ENCODE measurements at places on chromosomes 5 and 9.

GRCh38 chr5:160436017-160436416, 14.4 kb downstream of the PTTG1 start:
- no peak for DNase-seq

- no peak for DNase-seq
Measured at GRCh38 chr5:90096415-90097081, 313.0 kb downstream of the CETN3 start.

DNA sequence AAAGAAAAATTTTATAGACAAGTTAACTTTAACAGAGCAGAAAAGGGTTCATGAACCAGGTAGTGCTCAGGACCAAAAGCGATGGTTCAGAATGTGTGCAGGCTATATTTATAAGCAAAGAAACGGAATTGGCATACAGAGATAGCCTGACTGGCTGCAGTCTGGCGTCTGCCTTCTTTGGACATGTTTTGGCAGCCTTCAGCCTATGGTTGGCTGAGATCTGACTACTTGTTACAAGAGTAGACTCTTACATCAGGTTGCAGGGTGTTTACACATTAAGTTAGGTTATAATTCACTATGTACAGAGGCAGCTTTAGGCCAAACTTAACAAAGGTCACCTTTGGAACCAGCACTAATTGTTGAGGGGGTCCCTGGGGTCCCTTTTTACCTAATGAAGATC, 7.0 kb downstream of the NOP16 start:
- DNase-seq: no peak

DNA sequence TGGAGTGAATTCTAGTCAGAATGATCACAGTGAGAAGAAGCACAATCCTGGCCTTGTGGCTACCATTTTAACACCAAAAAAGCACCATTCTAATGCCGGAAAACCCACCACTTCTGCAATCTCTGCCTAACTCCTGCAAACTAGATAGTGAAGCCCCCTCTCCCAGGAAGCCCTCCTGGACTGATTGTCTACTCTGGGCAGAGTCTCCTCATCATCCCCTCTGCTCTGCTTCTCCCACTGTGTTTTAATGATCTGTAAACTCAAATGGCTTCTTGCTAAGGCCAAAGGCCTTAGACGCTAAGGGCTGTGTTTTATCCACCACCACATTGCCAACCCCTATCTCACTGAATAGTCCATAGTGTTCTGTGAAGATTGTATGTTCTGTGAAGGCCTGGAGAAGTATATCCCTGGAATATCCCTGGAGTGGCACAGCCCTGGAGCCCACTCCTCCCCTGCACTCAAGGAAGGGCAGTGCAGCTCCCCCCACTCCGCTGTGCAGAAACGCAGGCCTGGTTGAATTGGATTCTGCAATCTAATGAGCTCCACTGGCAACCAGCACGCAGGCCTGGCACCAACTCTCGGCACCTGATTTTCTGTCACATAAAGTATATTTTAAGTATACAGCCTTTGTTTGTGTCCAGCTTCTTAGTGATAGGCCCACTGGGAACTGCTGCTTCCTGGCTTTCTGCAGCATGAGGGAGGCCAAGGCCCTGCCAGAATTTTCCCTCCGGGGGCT, 126.3 kb downstream of the ATPSCKMT start:
- DNase-seq: no peak

- DNase-seq: no peak
Measured at GRCh38 chr5:67291671-67292070, 95.1 kb upstream of the CD180 start.

DNA sequence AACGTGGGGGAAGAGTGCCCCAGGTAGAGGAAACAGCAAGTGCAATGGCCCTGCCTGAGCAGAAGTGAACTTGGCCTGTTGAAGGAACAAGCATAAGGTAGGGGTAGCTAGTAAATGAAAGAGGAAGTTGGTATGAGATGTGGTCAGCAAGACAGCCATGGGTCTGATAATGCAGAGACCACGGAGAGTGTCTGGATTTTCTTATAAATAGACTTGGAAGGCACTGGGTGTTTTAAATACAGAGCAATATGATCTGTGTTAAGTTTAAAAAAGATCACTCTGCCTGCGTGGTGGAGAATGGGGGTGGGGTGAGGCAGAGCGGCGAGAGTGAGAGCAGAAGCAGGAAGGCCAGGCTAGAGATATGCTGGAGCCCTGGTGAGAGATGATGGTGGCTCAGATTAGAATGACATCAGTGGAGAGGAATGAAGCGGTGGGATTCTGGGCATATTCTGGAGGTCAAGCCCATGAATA, 4.2 kb downstream of the ADAM19 start:
- no peak for DNase-seq

- no peak for DNase-seq
Measured at GRCh38 chr5:125190232-125191087, 444.0 kb upstream of the ZNF608 start.

GRCh38 chr5:151474799-151475198, 27.4 kb downstream of the SLC36A1 start:
- DNase-seq: peak; percentile 51
